ENCODE measurements at places on chromosomes 6 and 20. TPM values are rescaled to one million over a fixed set of nuclear protein-coding genes. Genes with fewer than 3 reads are reported as not detected.

- H3K4me3 ChIP-seq, result no peak overlapping the region
- no peak for DNase-seq
- peaks cover under 1% of the 10 kb centered on the region for H3K36me3 ChIP-seq
- H3K4me1 ChIP-seq, result no peaks in the 10 kb centered on the region
These were observed 65.9 kb downstream of the MKKS start for GRCh38 chr20:10367943-10368701.

The BPIFB1 gene
- not detected for total RNA-seq

- H3K36me3 ChIP-seq, result peaks cover 7% of the 10 kb centered on the region
- no peak overlapping the region for H3K27ac ChIP-seq
- no peak for DNase-seq
- H3K27me3 ChIP-seq, result no peaks in the 10 kb centered on the region
- no peaks in the 10 kb centered on the region for H3K4me1 ChIP-seq
These were observed 12.0 kb downstream of the PRKN start for GRCh38 chr6:162715601-162716000.

DNA sequence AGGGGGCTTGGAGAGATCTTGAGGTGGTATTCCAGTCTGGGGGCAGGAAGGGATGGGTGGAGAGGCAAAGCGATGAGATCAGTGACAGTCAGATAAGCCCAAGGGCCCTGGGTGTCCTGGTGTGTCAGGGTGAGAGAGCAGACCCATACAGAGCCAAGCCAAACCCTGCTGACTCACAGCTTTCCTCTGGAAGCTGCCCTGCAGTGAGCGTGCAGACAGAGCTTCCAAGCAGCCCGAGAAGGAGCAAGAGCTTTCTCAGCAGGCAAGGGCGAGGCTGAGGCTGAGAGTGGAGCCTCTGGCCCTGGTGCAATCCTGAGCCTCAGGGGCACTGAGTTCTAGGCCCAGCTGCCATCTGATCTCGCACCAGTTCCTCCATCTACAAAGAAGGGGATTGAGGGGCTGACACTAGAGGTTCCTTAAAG is 91.1 kb upstream of the HIVEP1 start:
- no peak overlapping the region for H3K27ac ChIP-seq
- no peak overlapping the region for H3K4me3 ChIP-seq
- no peaks in the 10 kb centered on the region for H3K36me3 ChIP-seq
- 0 out of 2 replicates have a peak, but pooled peaks cover 4% of the 10 kb centered on the region for H3K4me1 ChIP-seq

The IYD gene
- not detected for total RNA-seq

DNA sequence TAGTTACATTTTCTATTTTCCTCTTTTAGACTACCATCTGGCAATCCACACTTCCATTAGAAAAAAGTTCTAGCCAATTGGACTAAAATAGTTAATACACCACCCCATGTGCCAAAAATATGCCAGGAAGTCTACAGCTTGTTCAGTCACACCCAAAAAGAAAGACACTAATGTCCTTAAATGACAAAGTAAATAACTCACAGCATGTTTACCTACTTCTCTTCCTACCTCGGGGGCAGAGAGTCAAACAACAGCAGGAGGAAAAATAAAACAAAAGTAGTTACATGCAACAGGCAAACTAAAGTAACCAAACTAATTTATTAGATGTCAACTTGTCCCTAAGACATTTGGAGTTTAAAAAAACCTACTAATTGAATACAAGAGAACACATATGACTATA is 57.0 kb downstream of the UBE3D start:
- no peaks in the 10 kb centered on the region for H3K4me1 ChIP-seq
- no peaks in the 10 kb centered on the region for H3K27me3 ChIP-seq
- peaks cover 17% of the 10 kb centered on the region for H3K36me3 ChIP-seq
- no peak overlapping the region for H3K27ac ChIP-seq
- DNase-seq, result no peak

The DAAM2 gene
- 1.0 TPM for total RNA-seq

DNA sequence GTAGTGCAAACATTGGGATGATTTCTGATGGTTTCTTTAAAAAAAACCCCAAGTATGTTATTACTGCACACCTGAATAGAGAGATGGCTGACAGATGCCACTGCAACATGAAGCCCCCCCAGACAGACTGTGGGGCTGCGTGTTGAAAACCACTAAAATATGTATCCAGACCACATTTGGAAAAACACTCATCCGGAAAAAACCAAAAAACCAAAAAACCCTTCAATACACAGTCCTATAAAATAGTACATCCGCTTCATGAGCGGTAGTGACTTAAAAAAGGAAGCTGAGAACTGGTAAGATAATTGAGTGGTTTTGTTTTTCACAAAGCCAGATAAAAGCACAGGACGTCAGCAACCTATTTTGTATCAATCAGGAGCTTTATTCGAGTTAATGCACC is 47.1 kb upstream of the EDN3 start:
- no peak overlapping the region for H3K27ac ChIP-seq
- H3K36me3 ChIP-seq, result no peaks in the 10 kb centered on the region
- no peak overlapping the region for H3K4me3 ChIP-seq
- no peaks in the 10 kb centered on the region for H3K4me1 ChIP-seq
- DNase-seq, result no peak
- no peaks in the 10 kb centered on the region for H3K27me3 ChIP-seq

DNA sequence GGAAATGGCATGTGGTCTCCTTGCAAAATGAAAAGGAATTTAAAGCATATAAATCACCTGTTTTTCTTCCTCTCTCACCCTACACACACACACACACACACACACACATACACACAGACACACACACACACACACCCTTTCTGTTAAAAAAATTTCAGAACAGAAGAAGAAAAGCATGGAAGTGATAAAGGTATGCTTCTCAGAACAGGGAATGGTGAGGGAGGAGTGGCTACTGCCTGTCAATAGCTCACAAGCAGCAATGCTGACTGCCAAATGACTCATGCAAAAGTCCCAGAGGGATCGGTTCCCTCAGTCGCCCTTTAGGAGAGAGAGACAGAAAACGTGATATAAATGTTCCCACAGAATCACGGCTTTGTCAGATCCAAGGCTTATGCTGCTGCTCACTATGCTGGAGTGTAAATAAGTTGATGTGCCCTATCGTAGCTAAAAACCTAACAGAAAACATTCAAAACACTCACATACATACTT is 102.6 kb downstream of the IBTK start:
- DNase-seq, result no peak
- H3K4me3 ChIP-seq, result no peak overlapping the region
- H3K27ac ChIP-seq, result no peak overlapping the region
- H3K4me1 ChIP-seq, result no peaks in the 10 kb centered on the region

GRCh38 chr20:49706630-49707091 is 7.0 kb downstream of the B4GALT5 start:
- no peaks in the 10 kb centered on the region for H3K27me3 ChIP-seq
- H3K4me1 ChIP-seq, result peaks cover 8% of the 10 kb centered on the region
- H3K36me3 ChIP-seq, result peaks cover 17% of the 10 kb centered on the region
- H3K27ac ChIP-seq, result no peak overlapping the region

The JAG1 gene
- 54.0 TPM for total RNA-seq

The SIRPB2 gene
- total RNA-seq, result not detected

- H3K27ac ChIP-seq, result no peak overlapping the region
- H3K4me1 ChIP-seq, result peaks cover 7% of the 10 kb centered on the region
- H3K36me3 ChIP-seq, result no peaks in the 10 kb centered on the region
- no peak for DNase-seq
These were observed 47.0 kb upstream of the PRND start for GRCh38 chr20:4674672-4675071.

Data from H9 (cell line).